ENCODE measurements at places on chromosomes 3 and 15.
A peak's percentile ranks its signal among the peaks of the same experiment; 100 is the strongest.

DNA sequence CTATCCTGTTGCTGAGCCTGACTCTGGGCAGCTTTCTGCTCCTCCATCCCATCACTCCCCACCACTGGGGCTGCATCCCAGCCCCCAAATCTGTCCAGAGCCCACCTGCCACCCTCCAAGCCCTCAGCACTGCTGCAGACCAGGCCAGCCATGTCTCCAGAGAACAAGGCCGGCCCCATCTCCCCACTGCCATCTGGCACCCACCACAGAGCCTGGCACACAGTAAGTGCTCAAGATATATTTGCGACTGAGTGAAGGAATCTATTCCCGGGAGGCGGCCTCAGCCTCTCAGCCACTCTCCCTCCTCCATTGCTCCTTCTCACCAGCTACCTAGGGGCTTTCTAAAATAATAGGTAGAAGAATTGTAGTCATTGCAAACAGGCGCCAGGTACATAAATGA is 4.8 kb downstream of the PLXND1 start:
- no peak for DNase-seq

DNA sequence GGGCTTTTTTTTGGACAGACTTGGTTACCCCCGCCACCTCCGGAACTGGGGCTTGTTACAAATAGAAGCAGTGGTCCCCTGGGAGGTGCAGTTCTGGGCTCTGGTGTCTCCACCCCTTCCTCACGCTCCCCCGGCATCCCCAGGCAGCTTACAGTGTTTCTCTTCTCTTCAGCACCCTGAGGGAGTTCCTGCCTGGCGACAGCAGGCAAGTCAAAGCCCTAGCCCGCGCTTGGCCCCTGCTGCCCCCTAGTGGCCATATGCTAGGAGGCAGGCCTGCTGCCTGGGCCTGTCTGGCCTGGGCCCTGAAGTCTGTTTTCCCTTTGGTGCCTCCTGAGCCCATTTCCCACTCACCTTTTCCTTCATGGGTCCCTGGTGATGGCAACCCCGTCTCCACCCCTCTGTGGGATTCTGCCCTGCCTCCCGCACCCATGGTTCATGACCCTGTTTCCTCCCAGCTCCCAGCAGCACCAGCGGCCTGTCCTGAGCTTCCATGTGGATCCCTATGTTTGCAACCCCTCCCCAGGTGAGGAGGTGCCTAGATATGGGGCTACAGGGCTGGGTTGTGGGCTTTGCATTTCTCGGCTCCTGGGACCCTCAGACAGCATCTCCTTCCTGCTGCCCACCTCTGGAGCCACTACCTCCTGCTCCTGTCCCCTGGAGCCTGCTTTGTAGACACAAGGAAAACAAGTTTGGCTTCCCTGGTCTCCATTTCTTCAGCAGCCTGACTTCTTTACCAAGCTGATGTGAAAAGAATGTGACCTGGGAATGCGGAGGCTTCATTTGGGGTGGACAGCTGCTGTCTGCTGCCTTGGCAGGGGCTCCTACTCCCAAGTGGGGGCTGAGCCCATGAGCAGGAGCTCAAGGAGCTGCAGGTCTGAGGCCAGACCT is 2.2 kb downstream of the SNX22 start:
- peak; percentile 90 for DNase-seq

- DNase-seq: no peak
Observed at GRCh38 chr3:133996251-133996661, 33.5 kb downstream of the SLCO2A1 start.

DNA sequence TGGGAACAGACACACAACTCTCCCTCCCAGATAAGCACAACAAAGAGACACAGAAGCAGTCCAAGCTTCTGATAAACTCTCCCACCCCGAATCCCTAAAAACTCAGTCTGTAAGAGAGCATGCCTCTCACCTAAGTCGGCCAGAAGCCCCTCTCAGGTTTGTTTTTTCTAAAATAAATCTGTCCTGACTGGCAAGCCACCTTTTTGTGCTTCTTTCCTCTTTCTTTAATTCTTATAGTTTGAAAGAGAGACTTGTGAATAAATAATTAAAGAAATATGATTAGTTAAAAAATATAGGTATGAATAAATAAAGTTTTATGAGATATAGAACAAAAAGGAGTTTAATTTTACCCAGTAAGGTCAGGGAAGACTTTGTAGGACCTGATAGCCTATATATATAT is 329.0 kb upstream of the SLCO3A1 start:
- no peak for DNase-seq

DNA sequence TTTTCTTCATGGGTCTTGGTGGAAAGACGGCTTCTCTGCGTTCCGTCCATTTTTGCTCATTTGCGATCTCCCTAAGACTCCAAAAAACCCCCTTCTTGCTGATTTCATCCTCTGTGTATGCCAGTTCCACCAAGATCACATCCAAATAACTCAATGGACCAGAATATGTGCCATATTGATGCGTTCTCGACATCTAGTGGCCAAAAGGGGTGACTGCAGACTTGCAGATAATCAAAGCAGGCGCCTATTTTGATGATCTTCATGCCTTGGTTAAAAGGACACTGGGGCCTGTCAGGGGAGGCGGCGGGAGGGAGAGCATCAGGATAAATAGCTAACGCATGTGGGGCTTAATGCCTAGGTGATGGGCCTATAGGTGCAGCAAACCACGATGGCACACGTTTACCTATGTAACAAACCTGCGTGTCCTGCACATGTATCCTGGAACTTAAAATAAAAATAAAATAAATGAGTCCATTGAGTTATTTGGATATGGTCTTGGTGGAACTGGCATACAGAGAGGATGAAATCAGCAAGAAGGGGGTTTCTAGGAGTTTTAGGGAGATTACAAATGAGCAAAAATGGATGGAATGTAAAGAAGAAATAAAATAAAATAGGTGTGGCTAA is 104.2 kb upstream of the RAD18 start:
- no peak for DNase-seq

GRCh38 chr3:170196833-170197232 is 15.3 kb upstream of the PHC3 start:
- DNase-seq: no peak

DNA sequence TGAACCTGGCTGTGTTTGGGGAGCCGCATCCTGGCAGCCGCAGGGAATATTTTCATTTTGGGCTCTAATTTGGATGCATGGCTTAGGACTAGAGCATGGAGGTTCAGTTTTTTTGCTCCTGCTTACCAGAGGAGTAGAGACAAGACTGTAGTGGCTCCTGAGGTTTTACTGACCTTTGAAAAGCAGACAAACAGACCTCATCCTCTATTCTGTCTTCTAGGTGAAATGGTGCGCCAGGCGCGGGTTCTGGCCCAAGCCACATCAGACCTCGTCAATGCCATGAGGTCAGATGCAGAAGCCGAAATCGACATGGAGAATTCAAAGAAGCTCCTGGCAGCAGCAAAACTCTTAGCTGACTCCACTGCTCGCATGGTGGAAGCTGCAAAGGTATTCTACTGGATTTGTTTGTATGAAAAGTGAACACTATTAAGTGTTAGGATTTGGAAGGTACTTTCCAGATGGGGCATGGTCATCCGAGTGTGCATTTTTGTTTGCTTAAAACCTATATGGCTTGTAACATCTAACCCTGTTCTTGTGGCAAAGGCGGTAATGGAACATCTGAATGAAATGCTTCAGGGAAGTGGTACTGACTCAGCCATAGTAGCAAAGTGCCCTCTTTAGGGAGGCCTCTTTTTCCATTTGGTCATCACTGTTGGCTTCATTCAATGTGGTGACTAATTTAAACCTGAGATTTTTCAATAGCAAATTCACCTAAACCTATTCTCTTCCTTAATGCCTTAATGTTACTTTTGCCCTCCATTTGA is 330.7 kb upstream of the TPM1 start:
- no peak for DNase-seq

DNA sequence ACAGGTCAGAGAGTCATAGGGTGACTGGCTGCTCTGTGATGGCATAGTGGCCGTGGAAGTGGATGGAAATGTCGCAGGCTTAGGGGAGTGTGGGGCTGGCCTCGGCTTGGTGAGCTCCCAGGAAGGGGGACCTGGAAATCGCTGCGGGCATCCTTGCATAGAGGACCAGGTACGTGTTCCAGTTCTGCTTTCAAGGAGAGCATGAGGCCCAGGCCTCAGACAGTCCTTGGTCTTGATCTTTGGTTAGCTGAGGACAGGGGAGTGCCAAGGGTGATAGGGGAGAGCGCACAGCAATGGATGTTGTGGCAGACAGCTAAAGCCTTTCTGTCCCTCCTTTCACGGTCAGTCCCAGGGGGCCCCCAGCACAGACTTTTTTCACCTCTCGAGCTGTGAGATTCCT is 110.5 kb downstream of the SNRPN start:
- no peak for DNase-seq

DNA sequence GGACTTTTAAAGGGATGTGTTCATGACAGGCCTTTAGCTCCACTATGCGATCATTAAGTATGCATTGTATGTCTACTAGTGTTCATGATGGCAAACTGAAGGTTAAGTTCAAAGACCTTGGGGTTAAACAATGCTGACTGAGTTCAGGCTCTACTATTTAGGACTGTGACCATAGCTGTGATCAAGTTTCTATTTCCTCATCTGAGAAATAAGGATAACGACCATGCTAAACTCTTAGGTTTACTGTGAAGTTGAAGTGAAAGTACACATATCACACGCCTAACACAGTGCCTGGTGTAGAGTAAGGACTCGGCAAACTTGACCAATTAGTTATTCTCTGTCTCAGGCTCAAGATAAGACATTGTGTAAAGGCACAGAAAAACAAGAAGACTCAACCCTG is 243.2 kb downstream of the MBNL1 start:
- DNase-seq: no peak

DNA sequence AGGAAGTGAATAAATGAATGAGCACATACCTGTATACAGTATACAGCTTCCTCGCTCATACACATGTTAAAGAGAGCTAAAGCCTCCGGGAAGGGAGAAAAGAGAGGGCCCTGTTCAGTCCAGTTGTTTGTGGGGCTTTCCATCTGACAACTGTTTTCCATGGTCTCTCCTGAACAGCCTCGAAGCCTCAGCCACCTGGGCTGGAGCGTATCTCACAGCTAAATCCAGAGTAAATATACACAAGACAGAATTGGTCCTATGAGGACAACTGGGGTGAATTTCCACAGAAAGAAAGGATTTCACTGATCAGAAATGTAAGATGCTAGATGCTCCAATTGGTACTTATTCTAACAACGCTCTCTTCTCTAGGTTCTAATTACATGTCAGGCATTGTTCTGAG is 103.5 kb downstream of the LIPC start:
- DNase-seq: no peak

DNA sequence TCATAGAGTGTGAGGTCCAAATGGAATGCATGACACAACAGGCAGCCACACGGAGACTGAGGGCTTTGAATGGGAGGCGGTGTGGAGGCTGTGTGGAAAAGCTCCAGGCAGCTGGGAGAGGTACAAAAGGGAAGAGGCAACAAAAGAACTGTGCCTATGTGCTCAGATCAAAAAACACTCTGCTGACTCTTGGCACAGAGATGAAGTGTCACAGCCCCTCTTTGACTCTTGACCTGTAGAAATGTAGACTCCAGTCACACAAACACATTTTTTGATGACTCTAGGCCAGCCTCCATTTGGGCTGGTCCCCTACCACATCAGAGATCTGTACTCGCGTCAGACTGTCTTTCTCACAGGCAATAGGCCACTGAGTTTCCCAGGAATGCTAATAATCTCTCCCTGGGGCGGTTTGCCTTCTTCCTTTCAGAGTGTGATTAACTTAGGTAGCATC is 456.0 kb downstream of the TUSC7 start:
- no peak for DNase-seq

GRCh38 chr15:100026041-100026440 is 292.8 kb upstream of the LYSMD4 start:
- DNase-seq: no peak

GRCh38 chr3:162400697-162401096 is 904.1 kb downstream of the OTOL1 start:
- DNase-seq: no peak

DNA sequence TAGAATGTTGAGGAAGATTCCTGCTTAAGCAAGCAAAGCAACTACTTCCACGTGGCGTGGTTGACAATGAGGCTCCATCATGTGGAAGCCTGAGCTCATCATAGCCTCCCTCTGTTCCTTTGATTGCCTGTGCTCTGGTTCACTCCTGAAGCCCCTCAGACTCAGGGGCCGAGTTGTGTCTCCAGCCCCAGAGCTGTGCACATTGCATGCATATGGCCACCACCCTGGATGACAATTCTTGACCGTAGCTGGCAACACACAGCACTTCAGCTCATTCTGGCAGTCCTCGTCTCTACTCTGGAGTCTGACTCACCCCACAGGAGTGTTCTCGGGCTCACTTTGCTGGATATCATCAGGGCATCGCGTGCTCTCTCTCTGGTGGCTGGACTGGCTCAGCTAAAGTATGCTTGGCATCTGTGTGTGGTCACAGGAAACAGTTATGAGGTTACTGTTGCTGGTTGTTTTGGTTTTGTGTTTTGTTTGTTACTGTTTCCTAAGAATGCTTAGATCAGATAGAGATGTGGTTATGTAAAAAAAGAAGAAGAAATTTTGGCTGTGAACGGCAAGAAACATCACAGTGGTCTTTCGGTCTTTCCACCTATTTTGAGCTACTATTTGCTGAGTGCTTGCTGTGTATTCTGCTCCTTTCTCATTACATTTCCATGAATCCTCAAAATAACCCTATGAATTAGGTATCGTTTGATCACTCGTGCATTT is 41.6 kb upstream of the MRPS22 start:
- DNase-seq: no peak

- DNase-seq: peak; percentile 16
Observed at GRCh38 chr3:45105855-45106671, 40.1 kb downstream of the CDCP1 start.

DNA sequence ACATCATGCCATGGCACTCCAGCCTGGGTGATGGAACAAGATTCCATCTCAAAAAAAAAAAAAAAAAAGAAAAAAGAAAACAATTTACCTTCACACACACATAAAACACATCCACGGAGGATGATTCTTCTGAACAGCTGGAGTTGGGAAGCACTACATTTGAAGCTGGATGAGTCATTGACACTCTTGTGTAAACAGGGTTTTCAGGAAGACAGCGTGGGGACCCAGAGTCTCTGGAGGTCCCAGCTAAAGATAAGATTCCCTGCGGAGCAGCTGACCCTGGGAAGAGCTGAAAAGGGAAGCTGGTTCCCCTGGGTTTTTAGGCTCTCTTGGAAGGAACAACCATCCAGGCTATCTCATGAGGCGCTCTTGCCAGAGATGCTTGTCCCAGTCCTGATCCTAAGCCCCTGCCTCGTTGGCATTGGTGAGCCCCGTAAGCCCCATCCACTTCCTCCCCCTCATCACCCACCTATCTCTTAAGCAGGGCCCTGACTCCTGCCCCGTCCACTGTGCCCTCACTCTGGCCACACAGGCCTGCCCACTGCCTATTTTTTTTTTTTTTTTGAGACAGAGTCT is 32.0 kb upstream of the FURIN start:
- DNase-seq: no peak

All from activated naive CD4-positive, alpha-beta T cell (primary cell).